SJCRH30 (cell line): ENCODE measurements at places on chromosomes 6 and 20. TPM values are rescaled to one million over a fixed set of nuclear protein-coding genes. Genes with fewer than 3 reads are reported as not detected.

GRCh38 chr6:36104836-36105235, 25.5 kb upstream of the MAPK13 start:
- no peak for DNase-seq

DNA sequence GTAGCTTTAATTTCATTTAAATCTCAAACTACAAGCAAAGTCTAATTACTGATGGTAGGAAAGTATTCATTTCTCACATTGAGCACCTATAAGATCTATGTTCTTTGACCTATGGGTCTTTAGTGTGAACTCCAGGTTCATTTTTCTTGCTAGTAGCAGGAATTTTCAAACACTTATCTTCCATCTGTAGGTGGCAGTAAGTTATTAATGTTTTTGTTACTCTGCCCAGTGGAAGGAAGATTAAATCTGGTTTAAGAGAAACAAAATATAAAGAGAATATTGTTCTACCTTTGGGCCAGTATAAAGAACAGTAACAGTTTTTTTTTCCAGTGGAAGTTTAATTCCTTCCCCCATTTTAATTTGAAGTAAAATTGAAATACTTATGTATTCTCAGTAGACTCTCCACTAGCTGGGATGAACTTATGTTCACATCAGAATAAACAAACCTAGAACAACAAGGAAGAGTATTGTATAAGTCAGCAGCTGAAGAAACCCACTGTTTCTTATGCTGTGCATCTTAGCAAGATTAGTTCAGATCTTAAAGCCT, 328.2 kb downstream of the PHF3 start:
- DNase-seq, result no peak

DNA sequence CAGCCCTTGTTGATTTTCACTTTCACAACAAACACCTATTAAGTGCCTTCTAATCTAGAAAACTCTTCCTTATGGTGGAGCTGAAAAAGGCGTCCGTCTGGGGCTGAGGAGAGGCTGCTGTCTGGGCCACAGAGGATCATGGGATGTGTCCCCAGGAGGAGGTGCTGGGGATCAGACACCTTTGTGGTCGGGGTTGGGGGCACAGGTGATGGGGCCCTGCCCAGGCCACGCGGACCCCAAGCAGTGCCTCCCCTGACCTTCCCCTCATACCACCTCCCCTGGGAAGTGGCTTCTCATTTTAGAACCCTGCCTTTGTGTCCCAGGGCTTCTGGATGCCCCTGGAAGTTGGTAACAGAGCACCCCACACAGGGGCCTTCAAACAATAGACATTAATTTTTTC, 41.1 kb downstream of the SUN5 start:
- DNase-seq, result no peak

DNA sequence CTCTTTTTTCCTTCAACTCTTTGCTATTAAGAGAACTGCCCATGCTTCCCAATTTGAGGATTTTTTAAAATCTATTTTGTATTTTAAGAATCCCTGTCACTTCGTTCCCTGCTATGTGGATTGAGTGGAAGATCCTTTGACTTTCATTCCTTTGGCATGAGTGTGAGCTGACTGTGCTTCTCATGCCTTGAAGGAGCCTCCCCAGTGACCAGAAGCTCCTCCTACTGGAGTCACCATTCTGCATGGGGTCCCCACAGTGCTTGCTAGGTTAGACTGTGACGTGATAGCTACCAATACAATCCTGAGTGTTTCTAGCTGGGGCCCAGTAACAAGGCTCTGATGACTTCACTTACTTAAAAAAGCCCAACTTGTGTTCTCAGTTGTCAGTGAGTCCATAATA, 104.4 kb upstream of the LAMP5 start:
- DNase-seq, result no peak

DNA sequence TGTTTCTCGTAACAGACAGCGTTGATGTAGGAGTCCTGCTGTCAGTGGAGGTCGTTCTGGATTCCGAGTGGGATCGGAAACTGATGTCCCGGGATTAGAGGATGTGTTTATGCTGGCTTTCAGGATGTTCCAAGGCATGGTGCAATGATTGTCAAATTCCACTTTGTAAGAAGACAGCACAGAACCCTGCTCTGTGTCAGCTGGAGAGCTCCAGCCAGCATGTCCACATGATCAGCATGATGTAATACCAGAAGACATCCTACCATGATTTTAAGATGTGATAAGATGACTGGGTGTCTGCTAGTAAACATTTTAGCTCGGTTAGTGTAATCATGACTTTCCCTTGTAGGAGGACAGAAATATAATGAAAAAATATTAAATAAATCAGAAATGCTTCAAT, 20.3 kb downstream of the ENPP1 start:
- DNase-seq, result no peak

DNA sequence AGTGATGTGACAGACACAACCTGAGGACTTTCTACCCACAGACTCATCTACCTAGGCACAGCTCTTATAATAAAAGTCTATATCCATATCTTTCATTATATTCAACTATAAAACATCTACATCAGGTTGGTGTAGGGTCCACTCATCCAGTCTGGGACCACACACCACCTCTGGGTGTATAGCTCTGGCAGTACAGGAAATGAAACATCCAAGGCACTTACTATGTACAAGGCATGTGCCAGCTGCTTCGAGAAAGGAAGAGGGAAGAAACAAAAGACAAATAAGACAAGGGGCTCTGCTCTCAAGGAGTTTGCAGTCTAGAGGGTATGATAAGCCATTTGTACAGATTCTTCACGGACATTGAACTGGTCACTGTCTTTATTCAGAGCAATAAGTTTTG, 18.6 kb downstream of the KIF13A start:
- DNase-seq, result no peak

DNA sequence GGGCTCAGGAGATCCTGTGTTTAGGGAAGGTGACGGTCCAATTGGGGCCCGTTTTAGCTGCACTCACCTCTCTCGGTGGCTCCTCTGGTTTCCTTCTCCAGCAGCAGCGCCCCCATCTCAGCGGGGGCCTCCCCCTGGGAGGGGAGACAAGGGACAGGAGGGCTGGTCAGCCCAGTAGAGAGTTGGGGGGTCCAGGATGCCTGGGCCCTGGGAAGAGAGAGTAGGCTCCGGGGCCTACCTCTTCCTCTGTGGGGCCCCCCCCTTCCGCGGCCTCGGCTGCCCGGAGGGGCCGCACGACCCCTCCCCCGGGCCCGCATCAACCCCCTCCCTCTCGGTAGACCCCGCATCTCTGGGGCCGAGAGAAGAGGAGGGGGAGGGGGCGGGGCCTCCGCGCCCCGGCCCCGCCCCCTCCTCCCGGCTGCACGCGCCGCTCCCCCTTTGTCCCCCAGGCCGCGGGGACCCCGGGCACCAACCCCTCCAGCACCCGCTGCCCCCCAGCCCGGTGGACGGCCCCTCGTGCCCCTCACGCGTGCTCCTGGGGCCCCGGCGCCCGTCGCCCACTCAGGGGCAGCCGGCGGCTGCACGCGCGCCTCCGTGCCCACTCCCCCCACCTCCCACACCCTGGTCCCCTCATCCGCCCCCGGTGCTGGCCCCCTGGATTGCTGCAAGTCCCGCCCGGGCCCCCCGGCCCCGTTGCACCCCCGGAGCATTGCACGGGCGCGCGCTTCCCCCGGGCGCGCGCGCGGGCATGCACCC, 464 bp downstream of the EHMT2 start:
- DNase-seq, result no peak

DNA sequence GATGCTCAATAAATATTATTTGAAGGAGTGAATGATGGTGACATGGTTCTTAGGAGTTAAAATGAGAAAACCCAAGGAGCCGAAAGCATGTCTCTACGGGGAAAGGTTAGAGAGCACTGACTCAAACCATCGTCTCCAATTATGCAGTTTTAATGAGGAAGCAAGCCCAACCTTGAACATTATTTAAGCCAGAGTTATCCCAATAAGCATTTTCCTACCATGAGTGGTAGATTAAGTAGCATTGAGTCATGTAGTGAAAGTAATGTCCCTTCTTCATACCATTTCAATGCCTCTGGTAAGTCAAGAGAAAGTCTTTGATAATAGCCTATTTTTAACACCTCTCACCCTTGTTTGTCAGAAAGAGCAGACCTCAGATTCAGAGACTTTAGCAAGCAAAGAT, 13.5 kb downstream of the TSHZ2 start:
- no peak for DNase-seq

DNA sequence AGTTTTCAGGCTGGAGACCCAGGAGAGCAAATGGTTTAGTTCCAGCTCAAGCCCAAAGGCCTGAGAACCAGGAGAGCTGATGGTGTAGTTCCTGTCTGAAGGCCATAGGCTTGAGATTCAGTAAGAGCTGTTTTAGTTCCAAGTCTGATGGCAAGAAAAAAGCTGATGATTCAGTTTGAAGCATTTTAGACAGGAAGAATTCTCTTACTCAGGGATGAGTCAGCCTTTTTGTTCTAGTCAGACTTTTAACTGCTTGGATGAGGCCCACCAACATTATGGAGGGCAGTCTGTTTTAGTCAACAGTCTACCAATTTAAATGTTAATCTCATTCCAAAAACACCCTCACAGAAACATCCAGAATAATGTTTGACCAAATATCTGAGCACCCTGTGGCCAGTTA, 2.5 kb downstream of the ZSCAN26 start:
- DNase-seq, result no peak

DNA sequence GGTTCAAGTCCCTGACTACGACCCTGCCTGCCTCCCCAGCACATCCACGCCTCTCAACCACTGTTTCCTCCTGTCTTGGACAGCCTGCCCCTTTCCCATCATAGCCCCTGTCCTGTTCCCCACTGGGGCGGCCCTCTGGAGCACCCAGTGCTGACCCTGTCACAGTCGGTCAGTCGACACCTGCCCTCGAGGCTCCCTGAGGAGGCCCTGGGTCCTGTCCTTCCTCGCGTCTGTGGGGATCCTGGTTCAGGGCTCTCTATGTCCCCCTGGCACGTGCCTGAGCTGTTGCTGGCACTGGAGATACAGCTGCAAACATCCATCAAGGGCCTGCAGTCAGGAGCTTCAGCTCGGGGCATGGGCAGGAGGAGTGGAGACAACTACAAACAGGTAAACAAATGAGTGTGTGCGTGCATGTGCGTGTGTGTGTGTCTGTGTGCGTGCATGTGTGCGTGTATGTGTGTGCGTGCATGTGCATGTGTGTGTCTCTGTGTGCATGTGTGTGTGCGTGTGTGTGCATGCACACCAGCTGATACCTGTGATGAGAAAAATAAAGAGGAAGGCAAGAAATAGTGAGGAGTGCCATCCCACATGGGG, 132.8 kb downstream of the PHACTR3 start:
- DNase-seq, result no peak

DNA sequence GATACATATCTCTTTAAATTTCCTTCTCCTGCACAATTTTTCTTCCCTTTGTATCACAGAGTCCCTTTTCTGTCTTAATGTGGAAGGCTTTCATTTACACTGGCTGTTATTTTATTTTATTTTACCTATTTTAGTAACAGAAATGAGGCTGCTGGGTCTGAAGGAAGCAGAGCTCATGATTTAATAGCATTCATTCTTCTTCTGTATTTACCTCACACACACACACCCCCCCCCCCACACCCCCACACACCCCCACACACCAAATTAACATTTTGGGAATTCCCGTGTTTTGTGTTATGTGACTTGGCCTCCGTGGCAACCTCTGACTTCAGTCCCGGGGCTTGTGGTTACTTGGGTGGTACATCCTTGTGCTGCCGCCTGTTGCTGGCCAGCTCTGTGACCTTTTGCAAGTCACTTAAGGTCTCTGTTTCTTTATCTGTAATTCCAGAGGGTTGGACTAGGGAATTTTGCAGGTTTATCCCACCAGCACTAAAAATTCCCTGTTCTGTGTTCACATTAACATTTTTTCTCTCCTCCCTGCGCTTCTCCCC, 108.8 kb downstream of the TIAM2 start:
- DNase-seq, result no peak

DNA sequence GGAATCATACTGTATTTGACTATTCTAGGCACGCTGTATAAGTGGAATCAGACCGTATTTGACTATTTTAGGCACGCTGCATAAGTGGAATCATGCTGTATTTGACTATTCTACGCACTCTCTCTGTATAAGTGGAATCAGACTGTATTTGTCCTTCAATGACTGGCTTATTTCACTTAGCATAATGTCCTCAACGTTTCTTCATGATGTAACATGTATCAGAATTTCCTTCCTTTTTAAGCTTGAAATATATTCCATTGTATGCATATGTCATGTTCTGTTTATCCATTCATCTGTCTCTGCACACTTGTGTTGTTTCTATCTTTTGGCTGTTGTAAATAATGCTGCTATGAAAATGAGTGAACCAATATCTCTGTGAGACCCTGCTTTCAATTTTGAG, 5.7 kb downstream of the CCDC170 start:
- no peak for DNase-seq

- no peak for DNase-seq
Measured at GRCh38 chr20:21373436-21373835, 23.9 kb downstream of the NKX2-4 start.

- DNase-seq, result no peak
Measured at GRCh38 chr6:169932491-169932890, 181.1 kb downstream of the ERMARD start.

GRCh38 chr6:146047371-146047770, 18.5 kb downstream of the GRM1 start:
- DNase-seq, result no peak

GRCh38 chr20:25541676-25542075, 43.7 kb downstream of the NINL start:
- no peak for DNase-seq

GRCh38 chr6:27290065-27290849, 21.8 kb downstream of the POM121L2 start:
- no peak for DNase-seq

DNA sequence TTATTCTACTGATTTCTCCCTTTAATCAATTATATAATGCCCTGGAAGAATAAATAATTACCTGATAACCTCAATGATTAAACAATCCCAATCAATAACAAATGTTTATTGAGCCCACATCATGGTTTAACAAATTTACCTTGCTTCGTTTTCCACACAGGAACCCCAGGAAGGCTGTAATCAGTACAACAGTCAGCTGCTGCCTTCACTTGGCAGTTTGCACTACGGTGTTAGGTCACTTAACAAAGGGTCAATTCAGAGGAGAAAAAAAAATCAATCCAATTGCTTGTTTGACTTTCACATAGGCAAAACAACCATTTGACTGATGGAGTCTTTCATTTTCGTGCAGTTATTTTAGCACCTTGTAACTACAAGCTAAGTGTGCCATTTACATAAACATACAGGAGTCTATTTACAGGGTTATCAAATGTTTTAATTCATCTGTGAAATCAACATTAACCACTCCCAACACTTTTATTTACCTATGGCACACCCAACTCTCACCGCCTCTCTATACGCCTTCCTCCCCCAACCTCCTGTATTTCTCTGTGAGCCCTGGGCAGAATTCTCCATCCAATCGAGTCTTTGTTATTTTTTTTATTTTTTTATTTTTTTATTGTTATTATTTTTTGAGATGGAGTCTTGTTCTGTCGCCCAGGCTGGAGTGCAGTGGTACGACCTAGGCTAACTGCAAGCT, 140.4 kb upstream of the TAB2 start:
- peak; percentile 82 for DNase-seq

GRCh38 chr20:2380601-2381000, at the start of gene TGM6:
Gene TGM6, plus strand, starts transcription at chr20:2380901. Its CDS starts 68 bp downstream, at chr20:2380969.
- DNase-seq, result no peak

- DNase-seq, result no peak
Measured at GRCh38 chr6:72559067-72559466, 62.8 kb upstream of the KCNQ5 start.

The MAPK14 gene
- 41.0 and 43.8 TPM in 2 replicates for total RNA-seq

The PNLDC1 gene
- total RNA-seq, result not detected in 2 replicates

The MAN1A1 gene
- 15.2 and 15.4 TPM in 2 replicates for total RNA-seq

The NKAIN4 gene
- total RNA-seq, result 15.5 and 16.4 TPM in 2 replicates

The GCNT2 gene
- total RNA-seq, result 0.14 and 0.28 TPM in 2 replicates

The SLCO4A1 gene
- total RNA-seq, result 3.9 and 5.8 TPM in 2 replicates

The C6orf163 gene
- 0.79 and 2.2 TPM in 2 replicates for total RNA-seq

The C6orf15 gene
- total RNA-seq, result 2.3 and 3.4 TPM in 2 replicates

The BTN1A1 gene
- 0.04 TPM in 1 of 2 replicates, not detected in the other for total RNA-seq

The OPRM1 gene
- total RNA-seq, result not detected in 2 replicates

The PRDM13 gene
- not detected in 2 replicates for total RNA-seq

The DSP gene
- total RNA-seq, result not detected in 2 replicates
